Activated naive CD4-positive, alpha-beta T cell (primary cell): ENCODE measurements at places on chromosomes 11 and 22.

- no peak for DNase-seq
Observed at GRCh38 chr11:67503119-67504004, 1.8 kb downstream of the PITPNM1 start.

- no peak for DNase-seq
Observed at GRCh38 chr11:358129-358800, 11.0 kb upstream of the B4GALNT4 start.

- no peak for DNase-seq
Observed at GRCh38 chr22:50310949-50311444, 3.6 kb upstream of the PLXNB2 start.

DNA sequence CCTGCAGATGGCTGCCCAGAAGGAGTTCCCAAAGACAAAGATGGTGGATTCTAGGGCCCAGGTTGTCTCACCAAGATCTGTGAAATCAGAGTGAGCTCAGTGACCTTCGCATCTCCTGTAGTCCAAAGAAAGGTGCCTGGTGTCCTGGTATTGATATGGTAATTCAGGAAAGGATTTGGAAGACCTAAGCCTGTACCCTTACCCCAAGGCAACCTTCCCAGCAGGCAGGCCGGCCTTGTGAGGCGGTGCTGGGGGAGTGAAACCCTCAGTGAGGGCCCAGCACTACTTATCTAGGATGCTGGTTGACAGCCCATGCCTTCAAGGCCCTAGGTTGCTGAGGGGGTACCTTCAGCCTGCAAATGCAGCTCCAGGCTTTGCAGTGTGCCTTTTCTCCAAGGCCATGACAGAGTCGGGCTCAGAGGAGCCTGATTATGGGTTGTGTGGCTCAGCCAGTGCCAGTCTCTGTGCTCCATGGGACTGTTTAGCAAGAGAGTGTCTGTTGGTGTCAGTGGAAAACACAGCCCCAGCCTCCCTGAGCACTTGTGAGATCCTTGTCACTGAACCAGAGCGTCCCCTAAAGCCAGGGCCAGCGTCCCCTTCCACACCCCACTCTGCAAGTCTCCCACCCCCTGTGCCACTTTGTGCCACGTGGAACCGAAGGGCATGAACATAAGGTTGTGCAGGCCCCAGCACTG lies 72.8 kb upstream of the MYOD1 start:
- no peak for DNase-seq

GRCh38 chr11:115197433-115197832 lies 306.8 kb downstream of the CADM1 start:
- no peak for DNase-seq

GRCh38 chr11:57815877-57816276 lies 54.3 kb downstream of the CTNND1 start:
- DNase-seq = no peak

DNA sequence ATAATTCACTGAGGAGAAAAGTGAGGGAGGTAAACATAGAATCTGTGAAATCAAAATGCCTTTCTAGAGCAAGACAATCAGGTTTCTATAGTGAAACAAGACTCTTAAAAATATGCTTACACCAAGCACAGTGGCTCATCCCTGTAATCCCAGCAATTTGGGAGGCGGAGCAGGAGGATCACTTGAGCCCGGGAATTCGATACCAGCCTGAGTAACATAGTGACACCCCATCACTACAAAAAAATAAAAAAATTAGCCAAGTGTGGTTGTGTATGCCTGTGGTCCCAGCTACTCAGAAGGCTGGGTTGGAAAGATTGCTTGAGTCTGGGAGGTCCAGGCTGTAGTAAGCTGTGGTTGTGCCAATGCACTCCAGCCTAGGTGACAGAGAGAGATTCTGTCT lies 43.2 kb upstream of the ME3 start:
- DNase-seq = no peak

DNA sequence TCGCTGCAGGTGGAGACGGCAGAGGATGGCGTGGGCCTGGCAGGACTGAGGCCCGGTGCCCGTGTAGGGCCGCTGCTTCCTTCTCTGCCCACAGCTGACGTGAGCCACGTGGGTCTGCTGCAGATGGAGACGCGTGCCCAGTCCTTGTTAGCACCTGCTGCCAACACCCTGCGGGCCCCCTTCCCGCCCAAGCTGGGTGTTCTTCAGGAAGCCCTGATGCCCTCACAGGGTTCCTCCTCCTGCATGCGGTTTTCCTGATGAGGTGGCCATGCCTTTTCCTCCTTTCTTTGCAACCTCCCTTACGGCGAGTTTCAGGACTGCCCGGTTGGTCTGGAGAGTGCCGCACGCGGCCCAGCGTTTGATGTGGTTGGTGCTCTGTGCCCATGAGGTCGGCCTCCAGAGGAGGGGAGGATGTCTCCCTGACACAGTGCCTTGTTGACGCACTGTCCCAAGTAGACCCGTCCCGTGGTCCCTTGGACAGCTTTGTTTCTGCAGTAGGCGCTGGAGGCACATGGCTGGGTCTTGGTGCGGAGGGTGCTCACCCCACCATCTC lies 44.7 kb downstream of the AP2A2 start:
- no peak for DNase-seq

- DNase-seq = no peak
Observed at GRCh38 chr11:696955-697491, 1.4 kb downstream of the TMEM80 start.

- DNase-seq = no peak
Observed at GRCh38 chr11:2012440-2012839, 14.8 kb upstream of the H19 start.

GRCh38 chr11:103997082-103997481 lies 39.4 kb upstream of the DDI1 start:
- no peak for DNase-seq

DNA sequence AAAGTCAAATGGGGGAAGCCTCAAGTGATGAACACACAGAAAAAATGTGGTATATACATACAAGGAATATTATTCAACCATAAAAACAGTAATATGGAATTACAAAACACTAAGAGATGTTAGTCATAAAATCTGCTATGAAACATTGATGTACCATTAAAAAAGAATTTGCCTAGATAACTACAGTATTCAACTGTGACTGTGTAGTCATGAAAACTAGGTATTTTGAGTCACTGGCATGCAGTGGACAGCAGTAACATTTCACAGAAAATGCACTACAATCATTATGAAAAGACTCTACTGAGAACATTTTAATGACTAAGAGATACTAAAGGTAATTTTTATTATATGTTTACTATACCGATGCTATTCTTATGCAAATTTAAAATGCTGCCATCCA lies 11.7 kb downstream of the ZNF195 start:
- no peak for DNase-seq
